SHP77 (cell line): ENCODE measurements at places on chromosomes 4 and X.

- no peak for DNase-seq
Observed at GRCh38 chr4:107468812-107469211, 251.2 kb downstream of the PAPSS1 start.

DNA sequence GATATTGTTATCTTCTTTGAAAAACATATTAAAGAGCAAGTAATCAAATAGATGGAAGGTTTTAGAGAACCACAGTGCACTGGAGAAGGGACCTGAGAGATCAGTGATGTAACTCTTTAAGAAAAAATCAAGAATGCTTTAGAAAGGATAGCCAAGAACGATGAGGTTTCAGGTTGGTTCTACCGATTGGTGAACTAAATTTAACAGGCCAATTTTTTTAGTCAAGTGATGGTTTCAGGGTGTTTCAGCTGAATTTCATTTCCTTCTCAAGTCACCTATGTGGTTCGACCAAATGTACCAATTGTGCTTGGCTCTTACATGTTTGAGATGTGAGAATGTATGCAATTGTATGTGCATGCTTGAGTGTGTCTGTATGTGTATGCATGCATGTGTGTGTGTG is 26.5 kb downstream of the HS3ST1 start:
- no peak for DNase-seq

GRCh38 chr4:36502350-36502749 is 220.9 kb downstream of the DTHD1 start:
- no peak for DNase-seq

DNA sequence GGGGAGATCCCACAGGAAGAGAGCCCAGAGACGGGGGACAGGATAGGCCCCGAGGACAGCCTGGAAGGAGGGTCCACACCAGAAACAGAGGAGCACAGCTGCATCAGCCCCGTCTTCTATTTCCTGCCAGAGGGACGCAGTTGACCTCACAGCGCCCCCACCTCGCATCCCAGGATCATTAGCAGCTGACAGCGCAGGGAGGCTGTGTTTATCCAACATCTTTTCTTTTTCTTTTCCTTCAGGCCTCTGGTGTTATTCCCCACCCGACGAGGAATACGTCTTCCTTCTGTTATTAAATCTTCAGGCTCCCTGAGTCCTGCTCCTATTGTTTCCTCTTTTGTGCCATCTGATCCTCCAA is 75.4 kb downstream of the DCHS2 start:
- DNase-seq, result no peak

DNA sequence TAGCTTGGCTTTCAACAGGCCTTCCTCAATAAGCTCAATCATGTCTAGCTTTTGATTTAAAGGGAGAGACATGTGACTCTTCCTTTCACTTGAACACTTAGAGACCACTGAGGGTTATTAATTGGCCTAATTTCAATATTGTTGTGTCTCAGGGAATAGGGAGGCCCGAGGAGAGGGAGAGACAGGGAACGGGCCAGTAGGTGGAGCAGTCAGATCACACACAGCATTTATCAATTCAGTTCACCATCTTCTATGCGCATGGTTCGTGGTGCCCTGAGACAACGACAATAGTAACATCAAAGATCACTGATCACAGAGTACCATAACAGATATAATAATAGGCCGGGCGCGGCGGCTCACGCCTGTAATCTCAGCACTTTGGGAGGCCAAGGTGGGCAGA is 17.8 kb downstream of the ZNF81 start:
- DNase-seq, result no peak

GRCh38 chrX:78522601-78523000 is 136.5 kb downstream of the RTL3 start:
- no peak for DNase-seq

GRCh38 chrX:119235051-119235511 is 1.0 kb upstream of the PGRMC1 start:
- no peak for DNase-seq

GRCh38 chrX:1239681-1240142 is 27.3 kb upstream of the CRLF2 start:
- no peak for DNase-seq

- no peak for DNase-seq
Observed at GRCh38 chr4:26334366-26334765, 13.6 kb downstream of the RBPJ start.

- no peak for DNase-seq
Observed at GRCh38 chr4:95417531-95417930, 131.2 kb downstream of the UNC5C start.

- no peak for DNase-seq
Observed at GRCh38 chr4:181331214-181331613, 912.0 kb upstream of the TENM3 start.

DNA sequence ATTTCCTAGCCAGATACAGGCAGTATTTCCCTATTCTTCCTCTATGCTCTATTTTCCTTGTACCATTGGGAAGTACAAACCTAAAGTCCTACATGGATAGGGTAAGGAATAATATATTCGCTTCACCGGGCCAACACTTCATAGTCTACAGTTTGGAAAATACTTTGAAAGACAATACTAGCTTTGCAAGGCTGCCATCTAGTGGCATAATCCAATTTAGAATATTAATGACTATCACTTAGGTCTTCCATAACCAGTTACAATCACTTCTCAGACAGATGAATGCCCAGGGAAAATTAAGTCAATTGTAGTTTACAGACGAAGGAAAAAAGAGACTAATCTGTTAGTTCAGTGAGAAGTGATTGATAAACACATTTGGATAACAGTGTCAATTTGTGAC is 141.0 kb upstream of the FAM47C start:
- DNase-seq, result peak; percentile 2

DNA sequence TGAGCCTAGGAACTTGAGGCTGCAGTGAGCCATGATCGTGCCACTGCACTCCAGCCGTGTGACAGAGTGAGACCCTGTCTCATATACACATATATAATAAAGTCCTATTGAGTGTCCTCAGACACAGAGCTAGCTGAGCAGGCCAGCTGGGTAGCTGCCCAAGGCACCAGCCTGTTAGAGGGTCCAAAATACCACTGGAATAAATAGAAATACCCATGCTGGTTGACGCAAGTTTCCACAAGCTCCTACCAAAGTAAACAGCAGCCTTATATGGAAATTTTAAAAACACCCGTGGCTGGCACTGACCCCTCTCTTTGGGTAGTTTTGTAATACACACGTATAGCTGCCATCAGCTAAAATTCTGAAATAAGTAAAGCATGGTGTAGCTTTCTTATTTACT is 348.6 kb downstream of the BCOR start:
- no peak for DNase-seq

- DNase-seq, result peak; percentile 44
Observed at GRCh38 chr4:99300934-99301333, 10.1 kb upstream of the ADH1A start.

DNA sequence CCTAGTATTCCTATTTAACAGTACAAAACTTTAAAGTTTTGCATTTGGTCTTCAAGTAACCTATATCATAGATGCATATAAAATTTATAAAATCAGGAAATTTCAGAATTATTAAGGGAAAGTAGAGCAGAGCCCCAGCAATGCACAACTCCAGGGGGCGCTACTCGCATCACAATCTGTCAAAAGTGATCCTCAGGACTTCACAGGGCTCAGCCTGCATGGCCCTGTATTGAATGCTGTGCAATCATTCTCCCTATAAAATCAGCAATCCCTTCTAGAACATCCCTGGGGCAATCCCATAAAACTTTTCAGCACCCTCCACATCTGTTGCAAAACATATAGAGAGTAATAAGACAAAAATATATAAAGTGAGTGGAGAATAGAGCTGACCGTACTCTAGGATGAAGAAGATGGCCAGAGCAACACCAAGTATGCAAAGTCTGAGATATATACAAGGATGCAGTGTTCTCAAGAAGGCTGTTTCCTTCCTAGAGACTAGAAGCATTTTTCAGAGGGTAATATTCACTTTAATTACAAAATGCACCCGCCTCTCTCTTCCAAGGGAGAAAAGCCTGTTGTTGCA is 12.5 kb upstream of the PPARGC1A start:
- DNase-seq, result no peak

DNA sequence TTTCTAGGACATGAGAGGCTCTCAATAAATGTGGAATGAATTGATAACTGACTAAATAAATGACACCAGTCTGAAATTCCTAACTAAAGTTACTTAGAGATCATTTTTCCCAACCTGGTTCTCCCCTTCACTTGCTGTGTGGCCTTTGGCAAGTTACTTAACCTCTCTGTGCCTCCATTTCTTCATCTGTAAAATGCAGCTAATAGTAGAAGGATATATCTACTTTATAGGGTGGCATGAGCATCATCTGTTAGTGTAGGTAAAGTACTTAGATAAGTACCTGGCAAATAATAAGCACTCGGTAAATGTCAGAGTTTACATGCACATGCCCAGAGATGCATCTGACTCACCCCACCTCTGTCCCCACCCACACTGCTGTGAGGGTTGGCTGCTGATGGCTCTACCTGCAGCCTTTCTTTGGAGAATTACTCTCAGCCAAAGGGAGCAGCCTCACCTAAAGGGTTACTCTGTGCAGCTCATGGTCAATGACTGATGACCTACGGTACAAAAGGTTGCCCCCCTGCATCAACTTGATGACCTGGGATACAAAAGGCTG is 139.3 kb downstream of the CHIC2 start:
- DNase-seq, result no peak

DNA sequence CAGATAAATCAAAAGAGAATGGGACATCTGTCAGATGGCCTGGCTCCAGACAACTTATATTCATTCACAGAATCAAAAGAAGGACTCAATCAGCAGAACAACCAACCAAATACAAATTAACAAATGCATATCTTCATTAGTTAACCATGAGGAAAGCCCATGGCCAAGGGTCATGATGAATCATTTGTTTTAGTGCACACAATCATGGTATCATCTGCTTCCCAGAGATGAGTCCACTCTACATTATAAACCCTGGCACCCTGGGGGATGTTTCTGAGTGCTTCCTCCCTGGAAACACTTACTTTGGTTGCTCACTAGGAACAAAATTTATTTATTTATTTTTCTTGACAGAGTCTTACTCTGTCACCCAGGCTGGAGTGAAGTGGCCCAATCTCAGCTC is 453.3 kb upstream of the HS3ST1 start:
- DNase-seq, result no peak

GRCh38 chr4:2159931-2160330 is 82.0 kb downstream of the HAUS3 start:
- DNase-seq, result no peak

DNA sequence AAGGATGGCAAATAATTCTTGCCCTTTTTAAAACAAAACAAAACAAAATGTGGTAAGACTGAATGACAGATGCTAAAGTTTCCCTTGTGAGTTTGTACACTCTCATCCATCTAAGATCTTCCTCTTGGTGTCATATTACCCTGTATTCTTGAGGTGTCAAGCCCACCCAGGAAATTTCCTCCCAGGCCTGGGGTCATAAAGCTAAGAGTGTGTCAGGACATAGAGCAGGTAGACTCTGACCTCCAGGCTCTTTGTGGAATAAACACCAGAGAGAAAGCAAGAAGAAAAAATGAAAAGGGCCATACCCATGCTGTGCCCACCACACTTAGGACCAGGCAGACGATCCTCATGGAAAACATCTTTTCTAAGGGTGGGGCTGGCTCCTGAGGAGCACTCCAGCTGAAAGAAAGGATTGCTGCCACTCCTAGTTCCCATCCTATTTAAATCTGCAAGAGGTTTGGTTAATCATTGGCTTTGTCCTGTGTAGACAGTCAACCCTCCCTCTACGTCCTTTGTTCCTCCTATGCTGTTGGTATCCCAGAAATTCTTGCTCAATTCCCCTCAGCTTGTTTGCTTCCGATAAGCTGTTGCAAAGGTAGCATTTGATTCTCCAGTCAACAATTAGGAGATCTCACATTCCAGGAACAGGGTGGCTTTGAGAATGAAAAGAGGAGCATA is at the start of gene FGA:
Gene FGA (minus strand): TSS at position 414 of the 678 bp plus-strand sequence. CDS start 55 bp downstream, at position 359.
- no peak for DNase-seq

DNA sequence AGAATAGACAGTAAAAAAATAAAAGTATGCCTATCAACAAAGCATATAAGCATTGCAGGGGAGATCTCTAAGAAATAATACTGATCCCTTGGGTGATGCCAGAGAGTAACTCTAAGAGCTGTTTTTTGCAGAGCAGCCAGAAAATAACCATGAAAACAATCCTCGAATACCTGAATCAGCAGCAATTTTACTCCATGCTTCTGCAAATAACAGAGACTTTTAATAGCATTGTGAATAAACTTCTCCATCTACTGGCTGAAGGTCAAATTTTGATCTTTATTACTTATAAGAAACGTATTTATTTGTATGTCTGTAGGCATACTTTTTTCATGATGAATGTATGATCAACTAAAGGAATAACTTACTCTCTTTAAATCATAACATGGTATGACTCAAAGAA is 334.5 kb downstream of the GALNTL6 start:
- no peak for DNase-seq

GRCh38 chr4:7194251-7195140 is 2.2 kb downstream of the SORCS2 start:
- DNase-seq, result no peak

DNA sequence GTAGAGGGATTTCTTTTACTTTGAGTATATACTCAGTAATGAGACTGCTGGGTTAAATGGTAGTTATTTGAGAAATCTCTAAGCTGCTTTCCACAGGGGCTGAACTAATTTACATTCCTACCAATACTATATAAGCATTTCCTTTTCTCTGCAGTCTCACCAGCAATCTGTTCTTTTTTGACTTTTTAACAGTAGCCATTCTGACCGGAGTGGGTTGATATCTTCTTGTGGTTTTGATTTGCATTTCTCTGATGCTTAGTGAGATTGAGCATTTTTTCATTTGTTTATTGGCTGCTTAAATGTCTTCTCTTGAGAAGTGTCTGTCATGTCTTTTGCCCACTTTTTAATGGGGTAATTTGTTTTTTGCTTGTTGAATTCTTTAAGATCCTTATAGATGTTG is 43.3 kb downstream of the SPCS3 start:
- no peak for DNase-seq

DNA sequence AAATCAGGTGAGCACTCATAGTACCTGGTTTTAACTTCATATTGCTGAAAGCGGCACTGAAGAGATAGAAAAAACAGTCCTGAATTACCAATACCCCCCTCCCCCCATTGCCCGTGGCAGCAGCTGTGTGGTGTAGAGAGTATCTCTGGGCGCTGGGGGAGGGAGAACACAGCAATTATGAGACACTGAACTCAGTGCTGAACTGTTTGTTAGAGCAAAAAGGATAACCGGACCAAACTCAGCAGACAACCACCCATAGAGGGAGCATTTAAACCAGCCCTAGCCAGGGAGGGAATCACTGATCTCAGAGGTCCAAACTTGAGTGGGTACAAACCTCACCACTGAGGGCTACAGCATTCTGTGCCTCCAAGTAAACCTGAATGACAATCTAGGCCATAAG is 457.4 kb upstream of the TEX13C start:
- DNase-seq, result no peak

GRCh38 chr4:134867027-134867426 is 665.4 kb upstream of the PABPC4L start:
- no peak for DNase-seq

GRCh38 chrX:115583496-115584004 is 22.6 kb downstream of the PLS3 start:
- DNase-seq, result no peak

DNA sequence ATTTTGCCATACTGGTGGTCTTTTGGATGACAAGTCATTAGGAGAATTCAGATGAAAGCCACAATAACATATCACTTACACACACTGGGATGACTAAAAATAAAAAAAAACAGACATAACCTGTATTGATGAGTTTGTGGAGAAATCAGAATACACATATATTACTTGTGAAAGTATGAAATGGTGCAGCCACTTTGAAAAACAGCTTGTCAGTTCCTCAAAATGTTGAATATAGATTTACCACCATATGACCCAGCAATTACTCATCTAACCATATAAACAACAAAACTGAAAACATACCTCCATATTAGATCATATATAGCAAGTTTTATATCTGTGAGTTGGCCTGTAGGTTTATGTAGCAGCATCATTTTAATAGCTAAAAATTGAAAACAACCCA is 608.7 kb downstream of the TLL1 start:
- DNase-seq, result no peak

GRCh38 chr4:75306506-75306905 is 207.7 kb downstream of the RCHY1 start:
- DNase-seq, result no peak
